ENCODE measurements at places on chromosomes 4 and X. TPM values are rescaled to one million over a fixed set of nuclear protein-coding genes. Genes with fewer than 3 reads are reported as not detected.

Gene PIM2
- 9.2 TPM for total RNA-seq

Gene AFM
- total RNA-seq = not detected

Gene RHOXF2B
- total RNA-seq = not detected

Gene EOLA1
- total RNA-seq = 16.4 TPM

Measured in aorta (tissue), 5 donors.